ENCODE measurements at places on chromosomes 4 and X.

DNA sequence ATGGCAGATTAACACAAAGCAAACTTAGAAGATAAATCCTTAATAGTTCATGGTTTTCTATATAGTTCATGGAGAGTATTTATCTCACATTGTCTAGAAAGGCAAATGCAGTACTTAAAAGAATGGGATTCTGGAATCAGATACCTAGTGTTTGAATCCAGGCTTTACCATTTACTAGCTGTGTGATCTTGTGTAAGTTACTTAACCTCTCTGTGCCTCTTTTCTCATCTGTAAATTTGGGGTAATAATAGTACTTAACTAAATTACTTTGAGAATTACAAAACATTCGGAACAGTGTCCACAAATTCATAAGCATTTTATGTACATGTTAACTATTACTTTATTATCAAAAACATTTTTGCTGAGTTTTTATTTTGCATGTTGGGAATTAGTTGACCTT, 15.8 kb downstream of the MAGEB1 start:
- DNase-seq: no peak

DNA sequence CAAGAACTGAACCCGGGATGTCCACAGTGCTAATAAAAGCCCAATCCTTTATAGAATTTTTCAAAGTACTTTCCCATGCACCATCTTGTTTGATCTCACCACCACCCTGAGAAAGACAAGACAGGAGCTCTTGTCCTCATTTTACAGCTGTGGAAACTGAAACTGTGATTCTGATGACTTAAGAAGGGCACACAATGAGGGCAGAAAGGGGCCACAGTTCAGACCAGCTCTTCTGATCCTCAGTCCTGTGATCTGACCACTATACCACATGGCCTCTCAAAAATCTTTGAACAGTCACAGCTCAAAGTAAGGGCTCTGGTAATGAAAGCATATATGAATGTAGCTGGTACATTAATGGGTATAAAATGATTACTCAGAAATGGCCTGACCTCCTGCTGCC, 127.3 kb upstream of the CPEB2 start:
- no peak for DNase-seq

DNA sequence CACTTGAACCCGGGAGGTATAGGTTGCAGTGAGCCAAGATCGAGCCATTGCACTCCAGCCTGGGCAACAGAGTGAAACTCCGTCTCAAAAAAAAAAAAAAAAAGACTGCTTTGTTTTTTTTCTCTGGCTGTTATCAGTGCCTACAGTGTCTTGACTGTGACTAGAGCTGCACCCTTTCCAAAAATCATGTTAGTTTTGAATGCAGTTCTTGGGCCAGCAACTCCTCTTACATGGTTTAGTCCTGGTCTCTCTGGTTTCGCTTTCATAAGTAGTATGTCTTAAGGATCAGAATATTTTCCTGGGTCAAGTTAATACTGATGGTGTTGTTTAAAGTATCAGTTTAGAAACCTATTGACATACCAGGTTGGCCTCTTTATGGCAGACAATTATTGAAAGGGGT, 34.2 kb upstream of the NALF2 start:
- DNase-seq: no peak

DNA sequence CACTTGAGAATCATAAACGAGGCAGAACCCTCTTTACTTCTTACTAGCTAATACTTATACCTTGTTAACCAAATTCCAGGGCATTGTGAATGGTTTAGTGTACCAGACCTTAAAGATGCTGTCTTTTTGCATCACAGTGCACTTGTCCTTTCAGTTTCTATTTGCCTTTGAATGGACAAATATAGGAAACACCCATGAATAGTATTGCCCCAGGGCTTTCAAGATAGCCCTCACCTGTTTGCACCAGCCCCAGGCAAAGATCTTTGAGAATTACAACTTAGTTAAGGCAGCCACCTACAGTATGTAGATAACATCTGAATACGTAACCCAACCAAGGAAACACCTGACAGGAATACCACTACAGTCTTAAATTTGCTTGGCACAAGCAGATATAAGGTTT, 60.8 kb upstream of the CT45A1 start:
- no peak for DNase-seq

DNA sequence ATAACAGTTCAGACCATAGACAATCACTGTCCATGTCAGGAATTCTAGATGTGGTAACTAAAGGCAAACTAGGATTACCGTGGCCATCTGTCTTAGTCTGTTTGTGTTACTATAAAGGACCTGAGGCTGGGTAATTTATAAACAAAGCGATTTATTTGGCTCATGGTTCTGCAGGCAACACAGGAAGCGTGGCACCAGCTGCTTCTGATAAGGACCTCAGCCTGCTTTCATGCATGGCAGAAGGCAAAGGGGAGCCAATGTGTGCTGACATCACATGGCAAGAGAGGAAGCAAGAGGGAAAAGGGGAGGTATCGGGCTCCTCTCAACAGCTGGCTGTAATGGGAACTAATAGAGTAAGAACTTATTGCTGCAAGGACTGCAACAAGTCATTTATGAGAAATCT, 376.7 kb downstream of the GPM6A start:
- DNase-seq: peak; percentile 34

- no peak for DNase-seq
Observed at GRCh38 chr4:119046263-119046662, 89.4 kb upstream of the MYOZ2 start.

- no peak for DNase-seq
Observed at GRCh38 chr4:182265881-182266280, 22.7 kb downstream of the TENM3 start.

DNA sequence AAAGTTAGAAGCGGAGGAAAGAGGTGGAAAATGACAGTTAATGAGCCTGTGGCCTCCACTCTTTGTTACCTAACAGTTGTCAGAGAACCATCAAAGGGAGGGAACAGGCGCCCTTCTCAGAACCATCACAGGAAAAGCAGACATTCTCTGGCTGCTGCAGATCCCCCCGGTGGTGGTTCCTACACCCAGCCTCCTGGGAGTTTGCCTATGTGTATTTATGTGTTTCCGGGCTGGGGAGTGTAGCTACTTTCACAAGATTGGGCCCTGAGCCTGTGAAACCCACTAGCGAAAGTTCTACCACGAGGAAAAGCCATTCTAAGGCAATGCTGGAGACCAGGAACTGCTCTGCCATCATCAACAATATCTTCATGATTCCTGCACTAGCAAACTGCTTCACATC, 52.7 kb upstream of the BCOR start:
- DNase-seq: no peak

DNA sequence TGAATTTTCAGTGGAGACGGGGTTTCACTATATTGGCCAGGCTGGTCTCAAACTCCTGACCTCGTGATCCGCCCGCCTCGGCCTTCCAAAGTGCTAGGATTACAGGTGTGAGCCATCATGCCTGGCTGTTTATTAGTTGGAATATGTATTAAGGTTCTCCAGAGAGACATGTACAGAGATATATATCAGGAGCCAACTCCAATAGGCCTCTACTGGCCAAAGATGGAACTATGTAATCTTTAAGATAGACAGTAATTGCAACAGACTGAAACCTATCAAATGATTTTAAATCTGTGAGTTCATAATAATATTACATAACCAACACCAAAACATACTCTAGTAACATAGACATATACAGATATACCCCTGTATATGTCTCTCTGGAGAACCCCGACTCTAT, 5.8 kb upstream of the DMP1 start:
- no peak for DNase-seq

DNA sequence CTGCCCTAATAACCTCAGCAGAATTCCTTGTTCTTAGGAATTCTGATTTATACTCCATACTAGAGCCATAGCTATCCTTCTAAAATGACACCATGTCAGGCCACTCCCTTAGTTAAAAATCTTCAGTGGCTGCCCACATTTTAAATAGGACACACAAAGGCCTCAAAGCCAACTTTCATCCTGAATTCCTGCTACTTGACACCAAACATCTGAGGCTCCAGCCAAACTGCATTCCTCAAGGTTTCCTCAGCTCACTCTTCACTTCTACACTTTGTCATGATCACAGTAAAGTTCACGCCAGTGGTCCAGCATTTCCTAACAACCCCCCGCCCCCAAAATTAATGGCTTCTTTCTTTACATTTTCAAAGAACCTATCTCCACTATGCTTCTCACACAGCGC, 124.3 kb downstream of the ADGRA3 start:
- peak; percentile 32 for DNase-seq

DNA sequence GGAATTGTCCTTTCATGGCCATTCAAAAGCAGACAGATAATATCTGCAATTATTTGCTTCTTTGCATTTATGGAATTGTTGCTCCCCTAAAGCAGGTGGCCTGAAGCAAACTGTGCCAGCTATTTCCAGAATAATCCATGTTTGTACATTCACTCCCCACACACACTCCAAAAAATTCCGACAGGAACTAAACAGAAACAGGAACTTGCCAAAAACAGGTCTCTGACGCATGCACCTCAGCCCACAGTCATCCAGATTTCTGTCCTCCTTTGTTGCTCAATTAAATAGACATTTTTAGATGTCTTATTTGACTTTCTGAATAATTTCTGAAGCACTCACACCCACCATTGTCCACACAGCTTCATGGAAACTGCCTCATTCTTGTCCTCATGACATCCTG, 71.5 kb upstream of the EDNRA start:
- DNase-seq: peak; percentile 70

GRCh38 chrX:108221301-108221864, 129.8 kb downstream of the ATG4A start:
- no peak for DNase-seq

DNA sequence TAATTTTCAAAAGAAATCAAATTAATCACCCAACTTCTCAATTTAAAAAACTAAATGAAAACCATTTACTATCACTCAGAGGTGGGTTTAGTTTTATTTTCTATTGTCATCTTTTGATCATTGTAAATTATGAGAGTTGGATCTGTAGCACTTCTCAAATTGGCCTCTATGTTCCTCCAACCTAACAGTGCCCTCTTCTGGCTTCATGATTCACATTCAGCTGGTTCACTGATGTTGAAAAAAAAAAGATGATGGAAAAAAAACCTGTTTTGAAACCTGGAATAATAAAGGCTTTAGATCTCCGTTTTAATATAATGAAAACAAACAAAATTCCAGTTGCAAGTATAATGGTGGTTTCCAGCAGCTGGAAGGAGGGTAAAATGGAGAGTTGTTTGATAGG, 2.4 kb upstream of the NBDY start:
- peak; percentile 70 for DNase-seq

- no peak for DNase-seq
Observed at GRCh38 chr4:102246416-102246815, 98.9 kb downstream of the SLC39A8 start.

DNA sequence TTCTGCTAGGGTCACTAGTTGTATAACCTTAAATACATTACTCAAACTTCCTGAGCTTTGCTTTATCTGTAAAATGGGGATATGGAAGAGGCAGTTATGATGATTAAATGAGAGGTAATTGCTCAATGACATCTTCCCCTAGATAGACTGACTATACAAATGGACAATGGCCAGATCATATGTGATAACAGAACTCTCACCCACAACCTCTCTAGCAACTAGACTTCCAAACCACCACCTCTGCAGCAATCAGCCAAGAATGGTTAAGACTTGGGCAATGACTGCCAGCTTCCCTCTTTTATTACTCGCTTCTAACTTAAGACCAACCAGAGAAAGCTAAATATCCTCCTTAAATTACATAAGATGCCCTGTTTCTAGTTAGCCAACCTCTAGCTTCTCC, 2.9 kb upstream of the SEPSECS start:
- no peak for DNase-seq

- DNase-seq: peak; percentile 6
Observed at GRCh38 chr4:41757521-41758156, 9.1 kb upstream of the PHOX2B start.
